Activated CD8-positive, alpha-beta memory T cell treated with anti-CD3 and anti-CD28 coated beads for 4 hours (primary cell): ENCODE measurements at places on chromosomes 16 and 17.

- DNase-seq, result no peak
These were observed 9.1 kb upstream of the CHMP6 start for GRCh38 chr17:80982426-80982974.

DNA sequence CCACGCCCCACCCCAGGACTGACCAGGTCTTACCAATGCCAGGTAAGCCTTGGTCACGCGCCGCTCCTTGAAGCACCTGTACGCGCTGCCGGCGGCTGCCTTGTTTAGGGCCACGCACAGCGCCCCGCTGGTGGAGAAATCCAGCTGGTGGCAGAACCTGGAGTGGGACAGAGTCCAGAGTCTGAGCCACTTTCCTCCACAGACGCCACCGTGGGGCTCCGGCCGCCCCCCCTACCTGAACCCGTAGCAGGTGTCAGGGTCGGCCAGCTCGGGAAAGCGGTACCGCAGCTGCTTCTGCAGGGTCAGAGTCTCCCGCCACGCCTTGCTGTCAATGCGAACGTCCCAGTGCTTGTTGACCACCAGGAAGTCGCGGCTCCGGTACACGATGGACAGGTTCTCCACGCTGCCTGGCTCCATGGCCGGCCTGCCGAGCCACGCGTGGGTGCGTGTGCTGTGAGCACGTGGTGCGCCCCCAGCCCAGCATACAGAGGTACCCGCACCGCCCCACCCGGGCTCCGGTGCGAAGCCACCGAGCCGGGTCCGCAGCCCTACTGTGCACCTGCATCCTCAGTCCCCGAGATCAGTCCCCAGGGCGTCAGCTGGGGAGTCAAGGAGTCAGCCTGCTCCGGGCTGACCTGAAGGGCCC, 737 bp downstream of the RPUSD1 start:
- DNase-seq, result no peak

- no peak for DNase-seq
These were observed 3.3 kb upstream of the TNFRSF13B start for GRCh38 chr17:16975277-16975651.

GRCh38 chr17:8859804-8860430, 7.6 kb downstream of the PIK3R6 start:
- no peak for DNase-seq

GRCh38 chr16:89300311-89300975, 82.9 kb downstream of the ZNF778 start:
- no peak for DNase-seq

- no peak for DNase-seq
These were observed 9.4 kb downstream of the GJC1 start for GRCh38 chr17:44820631-44821212.

GRCh38 chr17:79280866-79281572, 206.4 kb downstream of the ENGASE start:
- DNase-seq, result no peak
